ENCODE measurements at places on chromosomes 4 and X. TPM values are rescaled to one million over a fixed set of nuclear protein-coding genes. Genes with fewer than 3 reads are reported as not detected.

- H3K27ac ChIP-seq = no peak overlapping the region
- no peak overlapping the region for H3K4me3 ChIP-seq
- H3K27me3 ChIP-seq = no peaks in the 10 kb centered on the region
- peaks cover 4% of the 10 kb centered on the region for H3K4me1 ChIP-seq
- no peak for DNase-seq
- H3K36me3 ChIP-seq = no peaks in the 10 kb centered on the region
These were observed 72.6 kb downstream of the FHDC1 start for GRCh38 chr4:153008578-153009199.

DNA sequence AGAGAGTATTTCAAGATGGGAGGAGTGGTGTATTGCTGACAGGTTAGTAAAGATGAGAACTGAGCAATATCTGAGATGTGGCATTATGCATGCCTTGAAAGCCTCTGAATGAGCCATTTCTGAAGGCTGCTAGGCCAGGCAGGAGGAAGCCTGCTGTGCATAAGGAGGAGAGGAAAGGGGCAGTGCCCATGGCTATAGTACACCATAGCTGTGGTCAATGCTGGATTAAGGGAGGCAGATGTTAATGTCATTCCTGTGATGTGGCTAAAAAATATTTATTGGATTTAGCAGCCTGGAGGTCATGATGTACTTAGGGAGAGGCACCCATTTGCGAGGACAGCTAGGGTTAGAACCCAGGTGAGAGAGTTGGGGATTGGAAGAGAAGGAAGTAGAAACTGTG, 130.0 kb upstream of the LNX1 start:
- no peak overlapping the region for H3K27ac ChIP-seq
- no peak for DNase-seq
- H3K27me3 ChIP-seq = no peaks in the 10 kb centered on the region
- no peaks in the 10 kb centered on the region for H3K36me3 ChIP-seq
- no peaks in the 10 kb centered on the region for H3K4me1 ChIP-seq

DNA sequence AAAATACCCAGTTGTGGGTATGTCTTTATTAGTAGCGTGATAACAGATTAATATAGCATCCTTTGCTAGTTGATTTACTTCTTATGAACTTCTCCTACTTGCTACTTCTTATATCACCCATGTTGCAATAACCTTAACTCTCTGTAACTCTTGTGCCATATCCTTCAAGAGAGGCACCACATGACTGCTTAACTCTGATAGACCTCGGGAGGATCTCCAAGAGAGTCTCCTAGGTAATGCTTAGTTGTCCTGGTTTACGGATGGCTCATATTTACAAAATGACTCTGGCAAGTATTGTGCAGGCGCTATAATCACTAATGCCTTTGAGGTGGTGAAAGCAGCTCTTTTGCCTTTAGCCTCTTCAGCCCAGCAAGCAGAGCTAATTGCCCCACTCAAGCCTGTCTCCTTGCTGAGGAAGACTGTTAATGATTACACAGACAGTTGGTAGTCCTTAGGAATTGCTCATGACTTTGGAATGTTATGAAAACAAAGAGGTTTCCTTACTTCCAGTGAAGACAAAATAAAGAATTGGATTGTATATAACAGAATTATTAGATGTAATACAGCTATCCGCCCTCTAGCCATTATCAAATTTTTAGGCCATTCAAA, 1305.8 kb downstream of the PCDH7 start:
- no peak for DNase-seq
- H3K27me3 ChIP-seq = no peaks in the 10 kb centered on the region
- H3K4me1 ChIP-seq = no peaks in the 10 kb centered on the region

- no peaks in the 10 kb centered on the region for H3K4me1 ChIP-seq
- no peak overlapping the region for H3K4me3 ChIP-seq
- H3K27me3 ChIP-seq = peaks cover 22% of the 10 kb centered on the region
- H3K27ac ChIP-seq = no peak overlapping the region
These were observed 114.2 kb upstream of the MAP3K15 start for GRCh38 chrX:19629541-19629940.

TTC29 gene
- 10.2 TPM for total RNA-seq

ENOPH1 gene
- 28.5 TPM for total RNA-seq

Data from lung (tissue), 17 donors.